ENCODE measurements at places on chromosomes 11 and 22.

DNA sequence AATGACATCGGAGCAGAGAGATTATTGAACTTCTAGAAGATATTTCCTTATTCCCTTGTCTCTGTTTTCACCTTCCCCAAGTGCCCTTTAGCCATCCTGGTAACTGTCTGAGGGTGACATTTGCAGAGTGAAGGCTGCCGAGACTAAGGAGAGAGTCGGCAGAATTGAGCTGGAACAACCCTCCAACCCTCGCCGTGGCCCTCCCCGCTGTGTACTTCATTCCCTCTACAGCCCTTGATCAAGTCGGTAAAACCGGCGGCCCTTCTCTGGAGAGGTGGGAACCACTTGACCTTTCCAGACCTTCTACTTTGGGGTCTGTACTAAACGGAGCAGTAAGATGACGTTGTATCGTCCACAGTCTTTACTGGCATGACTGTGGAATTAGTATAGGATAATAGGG is 26.1 kb downstream of the OR8B12 start:
- no peak for DNase-seq

GRCh38 chr11:33690290-33691065 is 10.1 kb downstream of the C11orf91 start:
- no peak for DNase-seq

DNA sequence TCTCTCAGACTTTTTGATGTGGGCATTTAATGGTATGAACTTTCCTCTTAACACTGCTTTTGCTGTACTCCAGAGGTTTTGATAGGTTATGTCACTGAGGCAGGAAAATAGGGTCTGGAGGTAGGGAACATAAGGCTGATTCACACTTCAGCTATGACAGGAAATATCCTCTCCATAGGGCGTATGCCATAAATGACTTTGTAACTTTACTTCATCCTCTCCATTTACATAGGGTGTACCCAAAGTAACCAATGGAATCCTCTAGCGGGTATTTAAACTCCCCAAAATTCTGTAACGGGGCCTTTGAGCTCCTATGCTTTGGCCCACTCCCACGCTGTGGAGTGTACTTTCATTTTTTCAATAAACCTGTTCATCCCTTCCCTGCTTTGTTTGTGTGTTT is 49.5 kb downstream of the OR2AT4 start:
- DNase-seq, result no peak

GRCh38 chr11:131253656-131254151 is 116.7 kb upstream of the NTM start:
- DNase-seq, result no peak

DNA sequence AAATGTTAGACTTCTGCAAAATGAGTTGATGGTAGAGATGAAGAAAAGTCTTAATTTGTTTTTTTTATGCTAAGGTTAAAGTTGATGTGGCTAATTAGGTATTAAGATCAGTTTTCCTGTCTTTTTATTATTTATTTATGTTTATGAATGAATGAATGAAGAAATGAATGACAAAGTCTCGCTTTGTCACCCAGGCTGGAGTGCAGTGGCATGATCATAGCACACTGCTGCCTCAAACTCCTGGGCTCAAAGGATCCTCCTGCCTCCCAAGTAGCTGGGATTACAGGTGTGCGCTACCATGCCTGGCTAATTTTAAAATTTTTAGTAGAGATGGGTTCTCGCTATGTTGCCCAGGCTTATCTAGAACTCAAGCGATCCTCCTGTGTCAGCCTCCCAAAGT is 29.2 kb downstream of the MTMR3 start:
- no peak for DNase-seq

DNA sequence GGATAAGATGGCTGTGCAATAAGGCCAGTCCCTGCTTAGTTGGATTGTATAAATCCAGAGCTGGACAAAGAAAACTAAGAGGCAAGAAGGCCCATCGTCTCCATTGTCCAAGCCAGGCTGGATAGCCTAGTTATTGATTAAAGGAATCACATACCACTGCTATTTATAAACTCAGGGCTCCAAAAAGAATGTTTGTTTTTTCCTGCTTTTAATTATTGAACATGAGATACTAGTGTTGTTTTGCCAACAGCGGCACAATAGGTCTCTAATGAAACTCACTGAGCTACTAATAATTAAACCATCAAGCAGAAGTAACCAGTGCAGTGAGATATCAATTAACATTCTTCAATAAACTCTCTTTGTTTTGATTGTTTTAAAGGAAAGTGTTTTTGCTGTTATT is 259.7 kb downstream of the INSC start:
- no peak for DNase-seq

- peak; percentile 98 for DNase-seq
These were observed 25.3 kb upstream of the SESN3 start for GRCh38 chr11:95256321-95256779.

- no peak for DNase-seq
These were observed 12.3 kb downstream of the PAX6 start for GRCh38 chr11:31798554-31799434.

DNA sequence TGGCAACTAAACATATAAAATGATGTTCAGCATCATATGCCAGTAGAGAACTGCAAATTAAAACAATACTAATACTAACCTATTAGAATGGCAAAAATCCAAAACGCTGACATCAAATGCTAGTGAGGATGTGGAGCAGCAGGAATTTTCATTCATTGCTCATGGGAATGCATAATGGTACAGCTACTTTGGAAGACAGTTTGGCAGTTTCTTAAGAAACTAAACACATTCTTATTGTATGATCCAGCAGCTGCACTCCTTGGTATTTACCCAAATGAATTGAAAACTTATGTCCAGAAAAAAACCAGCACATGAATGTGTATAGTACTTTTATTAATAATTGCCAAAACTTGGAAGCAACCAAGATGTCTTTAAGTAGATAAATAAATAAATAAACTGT is 258.0 kb downstream of the TENM4 start:
- DNase-seq, result no peak

DNA sequence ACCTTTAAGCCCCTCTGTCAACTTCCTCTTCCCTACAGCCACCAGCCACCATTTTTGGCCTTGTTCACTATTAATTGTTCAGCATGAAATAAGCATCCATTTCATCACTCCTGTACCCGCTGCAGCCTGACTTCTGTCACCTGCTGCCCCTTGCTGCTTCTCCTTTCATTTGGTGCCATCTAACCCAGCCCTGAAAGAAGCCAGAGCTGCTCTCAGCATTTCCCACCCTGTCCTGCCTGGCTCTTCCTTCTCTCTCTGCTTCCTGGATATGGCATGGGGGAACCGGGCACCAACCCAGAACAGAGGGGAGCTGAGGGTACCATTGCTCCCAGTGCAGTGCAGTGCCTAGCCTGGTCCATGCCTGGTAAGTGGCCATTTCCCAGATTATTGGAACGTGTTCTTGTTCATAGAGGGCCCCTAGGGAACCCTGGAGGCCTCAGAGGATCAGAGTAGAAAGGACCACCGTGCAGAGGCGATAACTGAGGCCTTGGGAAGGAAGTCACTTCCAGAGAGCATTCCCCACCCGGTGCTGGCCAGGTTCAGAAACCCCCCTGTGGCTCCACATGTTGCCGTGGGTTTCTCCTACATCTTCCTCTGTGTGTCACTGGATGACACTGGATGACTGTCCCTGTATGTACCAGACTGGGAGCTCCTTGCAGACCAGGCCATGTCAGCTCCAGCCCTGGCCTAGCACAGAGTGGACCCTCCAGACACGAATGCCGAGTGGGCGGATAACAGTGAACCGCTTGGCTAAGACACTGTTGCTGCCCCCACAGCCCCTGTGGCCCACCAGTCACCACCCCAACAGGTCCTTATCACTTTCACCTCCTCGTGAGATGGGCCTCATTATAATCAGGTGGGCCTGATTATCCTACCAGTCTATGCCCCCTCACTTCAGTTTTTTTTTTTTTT is 4.7 kb downstream of the YDJC start:
- DNase-seq, result peak; percentile 16

DNA sequence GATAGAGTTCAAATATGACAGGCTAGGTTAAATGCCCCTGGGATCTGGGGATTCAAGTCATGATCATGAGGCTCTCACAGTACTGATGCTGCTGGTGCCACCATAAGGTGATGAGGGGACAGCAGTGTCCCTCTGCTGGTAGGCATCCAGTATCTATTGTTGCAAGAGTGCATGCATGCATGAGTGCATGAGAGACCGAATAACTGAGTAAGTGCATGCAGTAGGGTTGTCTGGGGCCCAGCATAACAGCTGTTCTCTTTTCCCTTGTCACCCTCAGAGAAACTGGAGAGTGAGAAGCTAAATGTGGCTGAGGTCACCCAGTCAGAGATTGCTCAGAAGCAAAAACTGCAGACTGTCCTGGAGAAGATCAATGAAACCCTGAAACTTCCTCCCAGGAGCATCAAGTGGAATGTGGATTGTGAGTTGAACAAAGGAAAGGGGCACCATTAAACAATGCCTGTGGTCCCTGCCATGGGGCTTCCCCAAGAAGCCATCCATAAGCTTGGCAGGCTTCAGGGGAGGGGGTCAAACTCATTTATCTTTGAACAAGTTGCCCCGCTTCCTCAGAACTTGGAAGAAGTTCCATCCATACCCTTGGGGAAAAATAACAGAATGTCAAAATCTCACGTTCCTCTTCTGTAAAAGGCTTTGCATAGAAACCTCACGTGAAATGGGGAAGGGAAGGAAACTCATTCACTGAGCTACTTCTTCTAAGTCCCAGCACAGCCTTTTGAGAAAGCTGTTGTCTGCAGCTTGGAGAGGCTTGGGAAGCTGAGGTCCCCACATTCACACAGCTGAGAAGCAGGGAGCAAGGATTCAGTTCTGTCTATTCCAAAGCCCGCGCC is 119.0 kb downstream of the PARVA start:
- no peak for DNase-seq

- no peak for DNase-seq
These were observed 21.8 kb upstream of the SLC5A12 start for GRCh38 chr11:26743622-26744021.

- no peak for DNase-seq
These were observed 25.3 kb downstream of the CEP295 start for GRCh38 chr11:93686812-93687211.

DNA sequence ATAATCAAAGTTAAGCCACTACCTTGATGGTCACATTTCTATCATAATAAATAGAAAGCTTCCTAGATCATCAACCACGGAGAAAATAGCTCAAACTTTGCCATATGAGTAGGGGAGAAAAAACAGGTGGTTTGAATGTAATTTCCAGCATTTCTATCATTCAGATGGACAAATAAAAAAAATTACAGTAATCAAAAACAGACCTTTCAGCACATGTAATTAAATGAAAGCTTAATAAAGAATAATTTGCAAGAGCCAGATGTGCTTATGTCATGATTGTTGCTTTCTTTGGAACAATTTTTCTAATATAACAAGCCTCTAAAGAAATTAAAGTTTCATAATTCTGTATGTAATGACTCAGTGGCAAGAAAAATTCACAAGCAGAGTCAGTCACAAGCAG is 297.0 kb downstream of the SOX6 start:
- no peak for DNase-seq

GRCh38 chr22:44595841-44596341 is 97.9 kb upstream of the RTL6 start:
- no peak for DNase-seq

DNA sequence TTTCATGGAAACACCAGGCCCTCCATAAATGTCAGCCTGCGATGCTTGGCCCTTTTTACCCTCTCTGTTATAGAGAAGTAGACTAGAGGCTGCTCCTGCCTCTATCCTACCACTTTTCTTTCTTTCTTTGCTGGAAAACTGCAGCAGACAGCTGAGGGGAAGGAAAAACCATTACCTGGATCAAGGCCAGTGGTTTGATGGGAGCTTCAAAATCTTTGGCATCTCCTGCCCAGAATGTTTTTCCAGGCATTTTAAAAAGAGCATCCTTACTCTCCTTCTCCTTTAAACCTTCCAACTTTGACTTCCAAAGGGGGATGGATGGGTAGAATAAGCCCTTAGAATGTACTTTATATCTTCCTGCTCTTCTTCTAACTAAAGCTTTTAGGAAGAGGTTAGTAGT is 44.9 kb downstream of the EXT2 start:
- no peak for DNase-seq
